ENCODE measurements at places on chromosomes 2 and 18.

DNA sequence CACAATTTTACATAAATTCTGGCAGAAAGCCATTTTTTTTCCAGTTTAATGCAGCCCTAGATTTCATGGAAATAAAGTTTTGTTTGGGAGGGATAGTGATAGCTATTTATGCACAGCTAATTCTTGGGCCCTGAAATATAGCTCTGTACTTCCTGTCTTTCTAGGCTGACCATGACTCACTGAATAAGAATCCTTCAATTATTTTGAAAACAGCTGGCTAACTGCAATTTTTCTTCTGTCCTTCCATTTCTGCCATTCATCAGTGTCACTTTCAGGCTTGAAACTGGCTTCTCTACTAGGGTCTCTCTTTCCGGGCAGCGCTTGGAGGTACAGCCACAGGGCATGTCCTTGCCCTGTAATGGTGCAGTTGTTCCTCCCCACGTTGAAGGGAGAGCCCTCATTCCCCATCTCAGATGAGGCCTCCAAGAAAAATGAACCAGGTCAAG lies 97.1 kb upstream of the TMEM178A start:
- peak; percentile 86 for DNase-seq

- no peak for DNase-seq
Observed at GRCh38 chr2:212381428-212382102, 157.0 kb downstream of the ERBB4 start.

DNA sequence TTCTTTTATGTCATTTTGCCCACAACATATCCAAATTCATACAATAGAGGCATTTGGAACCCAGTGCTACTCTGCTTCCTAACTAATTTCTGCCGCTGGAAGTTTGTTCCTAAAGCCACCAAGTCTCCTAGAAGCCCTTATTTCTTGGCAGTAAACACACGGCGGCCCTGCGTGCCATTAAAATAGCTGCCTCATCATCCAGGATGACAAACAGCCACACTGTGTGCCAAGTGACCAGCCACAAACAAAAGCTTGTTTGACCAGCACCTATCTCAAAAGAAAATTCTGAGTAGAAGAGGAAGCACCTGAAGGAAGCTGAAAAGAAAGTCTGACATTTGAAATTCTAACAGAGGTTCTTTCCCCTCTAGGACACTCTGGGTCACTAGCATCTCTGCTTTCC lies 64.2 kb downstream of the BCL11A start:
- DNase-seq = no peak

GRCh38 chr2:242051463-242051862 lies 181.9 kb downstream of the RTP5 start:
- DNase-seq = no peak

GRCh38 chr2:28586867-28587266 lies 91.0 kb downstream of the PLB1 start:
- DNase-seq = no peak

DNA sequence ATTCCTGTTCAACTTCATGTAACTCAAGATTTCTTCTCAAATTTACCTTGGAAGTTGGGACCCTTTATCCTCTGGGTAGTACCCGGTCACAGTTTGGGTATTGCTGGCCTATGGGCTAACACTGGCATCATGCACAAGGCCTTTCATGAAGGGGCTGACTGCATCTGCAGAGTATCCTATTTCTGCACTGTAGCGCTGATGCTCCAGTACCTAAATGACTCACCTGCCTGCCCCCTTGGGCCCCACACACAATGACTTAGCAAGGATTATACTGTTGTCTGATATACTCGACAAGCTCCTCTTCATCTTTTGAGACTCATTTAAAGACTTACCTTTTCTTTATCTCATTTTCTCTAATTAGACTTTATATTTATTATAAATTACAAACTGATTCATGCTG lies 39.9 kb downstream of the DNAH6 start:
- DNase-seq = peak; percentile 55
